ENCODE measurements at places on chromosomes 4 and X.

- DNase-seq = no peak
These were observed 57.0 kb downstream of the PLAC1 start for GRCh38 chrX:134601240-134601765.

GRCh38 chr4:119025916-119026661, 109.5 kb upstream of the MYOZ2 start:
- DNase-seq = peak; percentile 72

DNA sequence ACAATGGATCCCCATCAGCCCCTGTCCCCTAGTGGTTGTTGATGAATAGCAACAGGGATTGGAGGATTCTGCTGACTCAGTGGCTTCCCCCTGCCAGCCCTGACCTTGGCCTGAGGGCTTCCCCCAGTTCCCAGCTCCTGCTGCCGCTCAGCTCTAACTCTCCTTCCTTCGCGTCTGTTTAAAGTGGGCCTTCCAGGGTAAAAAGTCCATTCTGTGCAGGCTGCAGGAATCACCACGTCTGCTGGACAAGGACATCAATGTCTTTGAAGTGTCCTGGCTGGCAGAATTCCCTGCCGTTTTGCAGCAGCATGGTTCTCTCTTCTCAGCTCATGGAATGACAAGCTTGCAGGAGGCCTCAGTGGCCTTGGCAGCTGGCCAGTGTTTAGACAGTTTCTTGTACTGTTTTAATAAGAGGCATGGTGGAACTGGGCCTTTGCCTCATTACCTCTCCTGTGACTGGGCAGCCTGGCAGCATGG, 152.5 kb upstream of the STX18 start:
- DNase-seq = peak; percentile 68

GRCh38 chr4:26780539-26780938, 80.1 kb upstream of the STIM2 start:
- DNase-seq = no peak

- DNase-seq = no peak
These were observed 58.3 kb downstream of the KCNIP4 start for GRCh38 chr4:21890231-21890630.

DNA sequence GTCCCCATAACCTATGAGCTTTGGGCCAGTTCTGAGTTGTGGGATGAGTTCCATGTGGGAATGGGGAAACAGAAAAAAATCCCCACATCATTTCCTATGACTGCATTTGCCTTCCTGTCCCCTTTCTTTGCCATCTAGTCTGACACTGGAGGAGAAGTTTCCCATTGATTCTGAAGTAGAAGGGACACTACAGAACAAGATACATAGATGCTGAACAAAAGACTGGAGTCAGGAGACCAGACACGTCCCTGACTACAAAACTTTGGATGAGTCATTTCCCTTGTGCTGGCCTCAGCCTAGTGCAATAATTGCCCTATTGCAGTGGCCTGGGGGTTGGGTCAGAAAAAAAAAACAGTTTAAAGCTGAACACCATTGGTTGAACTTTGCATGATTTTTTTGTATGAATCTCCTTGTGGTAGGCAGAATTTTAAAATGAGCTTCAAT, 22.1 kb downstream of the BEX3 start:
- peak; percentile 69 for DNase-seq

GRCh38 chr4:3683077-3683743, 83.0 kb upstream of the ADRA2C start:
- no peak for DNase-seq

DNA sequence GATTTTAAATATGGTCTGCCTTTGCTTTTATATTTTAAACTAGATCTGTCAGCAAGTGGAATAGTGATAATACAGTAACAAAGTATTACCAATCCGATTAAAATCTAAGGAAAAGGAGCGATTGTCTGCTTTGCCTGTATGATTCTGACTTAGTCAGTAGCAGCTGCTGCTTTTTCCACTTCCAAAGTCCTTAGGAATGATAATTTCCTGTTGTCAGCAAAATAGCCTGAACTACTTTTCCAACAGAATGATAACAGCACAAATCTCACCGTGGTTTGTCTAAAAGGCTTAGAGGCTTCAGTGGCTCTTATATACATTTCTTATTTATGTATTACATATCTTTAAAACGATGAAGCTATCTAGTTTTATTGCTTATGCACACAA, 290.0 kb downstream of the ANK2 start:
- no peak for DNase-seq

- no peak for DNase-seq
These were observed 48.4 kb upstream of the RPS6KA3 start for GRCh38 chrX:20315140-20315539.

- no peak for DNase-seq
These were observed 60.2 kb downstream of the PDGFRA start for GRCh38 chr4:54289316-54289715.

DNA sequence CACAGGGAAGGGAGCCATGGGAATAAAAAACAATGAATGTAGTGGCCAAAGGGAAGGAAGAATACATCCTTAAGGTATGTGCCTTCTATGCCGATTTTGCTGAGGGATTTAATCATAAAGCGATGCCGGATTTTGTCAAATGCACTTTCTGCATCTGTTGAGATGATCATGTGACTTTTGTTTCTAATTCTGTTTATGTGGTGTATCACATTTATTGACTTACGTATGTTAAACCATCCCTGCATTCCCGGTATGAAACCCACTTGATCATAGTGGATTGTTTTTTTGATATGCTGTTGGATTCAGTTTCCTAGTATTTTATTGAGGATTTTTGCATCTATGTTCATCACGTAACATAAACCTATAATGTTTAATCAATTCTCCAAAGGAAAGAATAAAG, 60.0 kb downstream of the SSX7 start:
- DNase-seq = no peak

GRCh38 chr4:150818661-150819060, 196.4 kb downstream of the LRBA start:
- DNase-seq = no peak

DNA sequence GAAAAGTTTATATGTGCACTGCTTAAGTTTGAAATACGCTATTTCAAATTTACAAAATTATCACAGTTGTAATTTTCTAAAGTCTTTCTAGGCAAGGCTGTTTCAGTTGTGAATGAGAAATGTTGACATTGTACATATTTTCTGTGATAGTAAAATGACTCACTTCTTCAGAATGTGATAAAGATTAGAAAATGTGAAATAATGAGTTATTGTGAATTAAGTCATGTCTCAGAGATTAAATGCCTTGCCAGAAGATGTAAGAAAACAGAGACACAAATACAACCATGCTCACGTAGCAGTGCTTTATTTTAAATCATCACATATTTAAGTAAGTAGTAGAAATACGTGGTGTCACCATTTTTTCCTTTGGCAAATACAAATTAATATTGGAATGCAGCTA, 768 bp downstream of the CLCN4 start:
- DNase-seq = no peak

DNA sequence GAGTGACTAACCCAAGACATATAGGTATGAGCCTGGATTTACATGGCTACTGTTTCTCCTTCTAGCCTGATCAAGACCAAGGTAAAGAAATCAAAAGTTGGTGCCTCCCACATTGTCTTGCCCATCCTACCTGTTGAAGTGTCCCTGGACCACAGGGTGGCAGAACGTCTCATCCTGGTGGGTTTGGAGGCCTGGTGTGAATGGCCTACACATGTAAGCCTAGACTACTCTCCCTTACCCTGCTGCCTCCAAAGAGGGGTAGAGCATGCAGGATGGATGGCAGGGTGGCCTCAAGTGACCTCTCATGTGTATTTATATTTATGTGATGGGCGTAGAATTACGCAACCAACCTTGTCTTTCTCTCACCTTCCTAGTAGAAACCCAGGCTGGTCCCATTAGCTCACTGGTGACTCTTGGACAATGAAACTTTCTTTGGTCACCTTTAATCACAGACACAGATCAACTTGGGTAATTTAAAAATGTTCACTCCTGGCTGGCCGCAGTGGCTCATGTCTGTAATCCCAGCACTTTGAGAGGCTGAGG, 73.3 kb upstream of the SOD3 start:
- DNase-seq = no peak

GRCh38 chr4:76984788-76985211, 35.2 kb downstream of the SEPTIN11 start:
- DNase-seq = peak; percentile 83

GRCh38 chrX:42490111-42490510, 287.9 kb downstream of the PPP1R2C start:
- DNase-seq = no peak

DNA sequence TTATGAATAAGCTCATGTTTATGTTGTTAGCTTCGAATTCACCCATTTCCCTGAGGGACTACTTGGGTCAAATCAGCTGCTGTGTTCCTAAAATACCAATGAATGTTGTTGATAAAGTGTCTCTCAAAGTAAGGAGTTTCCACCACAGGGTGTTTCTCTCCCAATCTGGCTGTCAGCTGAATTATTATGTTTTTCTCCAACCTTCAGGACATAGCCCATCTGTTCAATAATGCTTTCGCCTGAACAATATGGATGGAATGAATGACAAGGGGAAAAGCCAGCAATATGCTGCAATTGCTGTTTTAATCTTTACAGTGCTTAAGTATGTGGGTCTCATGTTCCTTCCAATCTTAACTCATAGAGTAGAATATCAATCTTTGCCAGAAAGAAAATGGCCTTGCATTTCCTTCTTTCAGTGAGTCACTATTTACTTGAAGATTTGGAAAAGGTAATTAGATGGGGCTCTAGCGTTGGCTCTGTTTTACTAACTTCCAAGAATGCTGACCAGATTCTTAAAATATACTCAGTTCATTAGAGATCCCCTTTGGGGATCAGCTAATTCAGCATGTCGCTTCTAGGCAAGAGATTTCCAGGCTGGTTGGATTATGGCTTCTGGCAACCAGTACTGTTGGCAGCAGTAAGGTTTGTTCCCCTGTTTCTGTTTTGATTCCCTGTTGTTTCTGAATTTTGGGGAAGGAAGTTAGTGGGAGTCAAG, 410.5 kb downstream of the PPP3CA start:
- no peak for DNase-seq

GRCh38 chr4:182680234-182680653, 236.9 kb downstream of the DCTD start:
- DNase-seq = no peak

- DNase-seq = no peak
These were observed 41.8 kb upstream of the TXK start for GRCh38 chr4:48175806-48176205.

DNA sequence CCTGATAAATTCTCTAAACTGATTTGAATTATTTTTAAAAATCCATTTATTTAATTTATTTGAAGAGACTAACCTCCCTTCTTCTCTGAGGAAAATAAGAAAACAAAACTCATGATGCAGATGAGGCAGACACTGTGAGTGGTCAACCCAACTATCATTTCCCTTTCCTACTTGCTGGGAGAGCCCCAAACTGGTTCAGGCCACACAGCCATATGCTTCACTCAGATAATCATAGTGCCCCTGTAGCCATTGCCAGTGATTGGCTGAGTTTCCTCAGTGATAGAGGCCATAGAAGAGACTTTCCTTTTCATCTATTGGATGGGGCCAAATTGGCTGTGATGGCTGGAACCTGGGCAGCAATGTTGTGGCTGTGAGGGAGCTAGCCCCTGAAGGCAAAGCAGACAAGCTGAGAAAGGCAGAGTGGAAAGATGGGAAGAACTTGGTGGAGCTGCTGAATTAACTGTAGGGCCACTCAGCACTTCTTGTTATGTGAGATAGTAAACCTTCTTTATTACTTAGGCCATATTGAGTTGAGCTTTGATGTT, 49.8 kb downstream of the RAB33B start:
- DNase-seq = no peak

GRCh38 chr4:54840992-54841768, 183.4 kb downstream of the KIT start:
- DNase-seq = peak; percentile 71

GRCh38 chrX:44392767-44393166, 49.3 kb upstream of the EFHC2 start:
- DNase-seq = no peak

GRCh38 chr4:156346959-156347385, 393.3 kb upstream of the CTSO start:
- no peak for DNase-seq

- no peak for DNase-seq
These were observed 47.4 kb downstream of the SMIM14 start for GRCh38 chr4:39591290-39591689.
